ENCODE measurements at places on chromosomes 16 and 17.

DNA sequence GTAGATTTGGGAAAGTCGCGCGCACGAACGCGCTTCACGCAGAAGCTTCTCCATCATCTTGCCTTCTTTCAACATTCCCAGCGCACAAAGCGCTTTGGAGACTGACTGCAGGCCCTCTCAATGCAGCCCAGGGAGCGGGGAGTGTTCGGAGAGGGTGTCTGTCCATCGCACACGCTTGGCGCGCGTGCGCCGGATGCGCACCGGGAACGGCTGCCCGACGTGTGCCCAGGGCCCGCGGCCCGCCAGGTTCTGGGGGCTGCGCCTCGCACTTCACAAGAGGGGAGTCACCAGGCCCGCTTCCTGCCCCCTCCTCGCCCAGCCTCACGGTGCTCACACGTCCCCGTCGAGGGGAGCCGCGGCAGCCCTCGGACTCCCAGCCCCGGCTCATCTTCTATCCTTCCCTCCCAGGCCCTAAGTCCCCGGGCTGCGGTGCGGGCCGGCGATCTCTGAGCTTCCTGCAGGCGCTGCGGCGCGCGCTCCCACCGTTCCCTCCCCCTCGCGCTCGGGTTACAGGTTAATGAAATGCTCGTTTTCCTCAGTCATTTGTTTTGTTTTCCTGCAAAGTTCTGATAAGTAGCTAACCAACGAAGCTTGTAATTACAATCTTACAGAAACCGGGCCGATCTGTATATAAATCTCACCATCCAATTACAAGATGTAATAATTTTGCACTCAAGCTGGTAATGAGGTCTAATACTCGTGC lies 2.8 kb upstream of the IRX3 start:
- no peak for DNase-seq

DNA sequence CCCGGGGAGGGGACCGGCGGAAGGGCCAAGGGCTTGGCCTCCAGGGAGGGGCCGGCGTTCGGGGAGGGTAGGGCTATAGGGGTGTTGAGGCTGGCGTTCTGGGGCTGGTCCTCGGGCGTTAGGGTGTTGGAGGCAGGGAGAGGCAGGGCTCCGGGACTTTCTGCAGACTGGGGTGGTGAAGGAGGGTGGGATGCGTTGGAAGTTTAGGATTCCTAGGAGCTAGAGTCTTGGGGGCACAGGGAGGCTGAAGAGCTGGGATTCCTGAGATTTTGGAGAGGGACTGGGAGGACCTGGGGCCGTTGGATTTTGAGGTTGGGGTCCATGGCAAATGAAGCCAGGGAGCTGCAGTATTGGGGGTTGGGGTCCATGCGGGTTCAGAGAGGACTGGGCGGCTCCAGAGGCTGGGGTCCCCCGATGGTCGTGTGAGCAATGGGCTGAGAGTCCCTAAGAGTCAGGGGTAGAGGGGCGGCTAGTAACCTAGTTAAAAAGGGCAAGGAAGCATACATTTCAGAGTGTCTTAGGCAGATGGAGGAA lies 740 bp downstream of the NFATC2IP start:
- no peak for DNase-seq

DNA sequence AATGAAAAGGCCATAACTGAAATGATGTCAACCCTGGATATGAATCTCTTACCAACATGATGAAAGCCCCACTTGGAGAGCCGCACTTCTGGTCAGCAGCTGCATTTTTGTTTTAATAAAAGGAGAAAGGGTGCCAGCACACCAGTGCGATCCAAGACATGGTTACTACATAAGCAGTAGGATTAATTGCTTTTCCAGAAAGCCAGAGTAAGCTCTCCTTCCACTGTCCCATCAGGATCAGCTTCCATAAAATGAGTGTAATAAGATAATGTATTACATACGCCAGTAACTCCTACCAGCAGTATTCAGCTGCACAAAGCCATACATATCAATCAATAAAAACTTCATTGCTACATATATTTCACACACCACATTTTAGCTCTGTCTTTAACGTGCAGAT lies 26.3 kb upstream of the NACA2 start:
- no peak for DNase-seq

DNA sequence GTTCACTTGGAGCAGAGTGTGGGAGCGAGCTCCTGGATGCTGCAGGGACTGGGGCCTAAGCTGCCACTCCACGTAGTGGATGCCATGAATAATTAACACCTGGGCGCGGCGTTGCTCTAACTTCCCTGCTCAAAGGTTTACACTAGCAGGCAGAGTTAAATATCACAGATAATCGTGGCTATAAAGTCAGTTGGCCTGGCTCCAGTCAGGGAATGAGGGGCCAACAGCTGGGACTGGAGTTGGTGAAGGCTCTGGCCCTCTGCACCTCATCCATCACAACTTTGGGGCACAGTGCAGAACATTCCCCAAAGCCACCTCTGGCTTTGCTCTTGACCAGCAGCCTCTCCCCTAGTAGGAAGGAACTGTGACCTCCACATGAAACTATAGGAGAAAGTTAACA lies 10.9 kb downstream of the HOXB4 start:
- no peak for DNase-seq

GRCh38 chr16:23833960-23834685 lies 1.7 kb upstream of the PRKCB start:
- no peak for DNase-seq

GRCh38 chr16:1786242-1787055 lies 3.7 kb downstream of the NUBP2 start:
- DNase-seq: no peak

GRCh38 chr17:178292-179065 lies 3.0 kb downstream of the DOC2B start:
- DNase-seq: no peak

DNA sequence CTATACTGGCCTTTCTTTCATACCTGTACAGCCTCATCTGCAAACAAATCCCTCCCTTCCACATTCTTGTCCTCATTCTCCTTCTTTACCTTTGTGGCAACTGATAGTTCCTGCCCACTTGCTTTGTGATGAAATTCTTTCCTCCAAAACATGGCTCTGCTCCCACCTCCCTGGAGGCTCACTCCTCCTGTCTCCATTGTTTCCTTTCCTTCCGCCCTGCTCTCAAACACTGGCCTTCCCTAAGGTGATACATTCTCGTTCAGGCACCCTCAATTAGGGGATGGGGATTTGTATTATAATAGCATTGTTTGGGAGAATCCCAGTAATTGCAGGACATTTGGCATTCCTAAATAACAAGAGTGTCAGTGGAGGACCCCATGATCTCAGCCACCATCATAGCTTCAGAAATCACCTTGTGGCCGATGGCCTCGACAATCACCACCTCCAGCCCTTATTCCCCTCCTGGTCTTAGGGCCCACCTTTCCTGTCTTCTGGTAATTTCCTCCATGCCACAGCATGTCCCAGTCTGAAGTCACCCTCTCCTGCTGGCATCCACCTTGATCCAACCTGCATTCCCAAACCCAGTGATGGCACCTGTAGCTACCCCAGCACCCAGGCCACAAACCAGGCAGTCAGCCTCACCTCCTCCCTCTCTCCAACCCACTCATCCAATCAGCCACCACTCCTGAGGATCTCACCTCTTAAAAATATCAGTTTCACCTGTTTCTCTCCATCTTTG lies 7.9 kb downstream of the UNC119 start:
- DNase-seq: no peak

GRCh38 chr16:47732122-47732521 lies 271.0 kb downstream of the PHKB start:
- no peak for DNase-seq

GRCh38 chr17:17033466-17033865 lies 8.8 kb upstream of the MPRIP start:
- no peak for DNase-seq

DNA sequence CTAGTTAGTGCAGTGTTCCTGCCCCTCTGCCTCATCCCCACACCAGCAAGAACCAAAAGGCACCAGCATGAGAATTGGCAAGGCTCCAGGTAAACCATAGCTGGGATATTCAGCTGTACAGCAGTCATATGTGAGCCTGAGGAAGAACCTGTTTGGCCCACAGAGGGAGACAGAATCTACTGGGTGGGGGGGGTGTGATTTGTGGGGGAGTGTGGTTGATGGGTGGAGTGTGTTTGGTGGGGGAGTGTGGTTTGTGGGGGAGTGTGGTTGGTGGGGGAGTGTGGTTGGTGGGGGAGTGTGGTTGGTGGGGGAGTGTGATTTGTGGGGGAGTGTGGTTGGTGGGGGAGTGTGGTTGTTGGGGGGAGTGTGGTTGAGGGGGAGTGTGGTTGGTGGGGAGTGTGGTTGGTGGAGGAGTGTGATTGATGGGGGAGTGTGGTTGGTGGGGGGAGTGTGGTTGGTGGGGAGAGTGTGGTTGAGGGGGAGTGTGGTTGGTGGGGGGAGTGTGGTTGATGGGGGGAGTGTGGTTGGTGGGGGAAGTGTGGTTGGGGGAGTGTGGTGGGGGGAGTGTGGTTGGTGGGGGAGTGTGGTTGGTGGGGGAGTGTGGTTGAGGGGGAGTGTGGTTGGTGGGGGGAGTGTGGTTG lies 19.5 kb downstream of the MINK1 start:
- no peak for DNase-seq

DNA sequence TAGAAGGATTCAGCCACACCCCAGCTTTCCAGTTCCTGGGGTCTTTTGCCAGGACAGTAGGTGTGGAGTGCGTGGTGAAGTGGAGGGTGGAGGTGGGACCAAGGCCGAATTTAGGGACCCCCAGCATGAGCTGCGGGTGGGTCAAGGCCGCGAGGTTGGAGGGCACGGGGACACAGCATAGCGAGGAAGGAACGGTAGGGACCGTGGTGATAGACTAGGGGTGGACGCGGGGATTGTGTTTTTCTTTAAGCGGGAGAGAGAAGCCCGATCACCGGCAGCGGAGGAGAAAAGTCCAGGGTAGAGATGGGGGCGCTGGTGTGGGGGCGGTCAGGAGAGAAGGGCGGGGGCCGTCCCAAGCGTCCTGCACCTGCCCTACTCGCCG lies 261 bp upstream of the B4GALNT2 start:
- DNase-seq: no peak

- no peak for DNase-seq
These were observed 253.6 kb upstream of the XYLT1 start for GRCh38 chr16:17724242-17724898.

DNA sequence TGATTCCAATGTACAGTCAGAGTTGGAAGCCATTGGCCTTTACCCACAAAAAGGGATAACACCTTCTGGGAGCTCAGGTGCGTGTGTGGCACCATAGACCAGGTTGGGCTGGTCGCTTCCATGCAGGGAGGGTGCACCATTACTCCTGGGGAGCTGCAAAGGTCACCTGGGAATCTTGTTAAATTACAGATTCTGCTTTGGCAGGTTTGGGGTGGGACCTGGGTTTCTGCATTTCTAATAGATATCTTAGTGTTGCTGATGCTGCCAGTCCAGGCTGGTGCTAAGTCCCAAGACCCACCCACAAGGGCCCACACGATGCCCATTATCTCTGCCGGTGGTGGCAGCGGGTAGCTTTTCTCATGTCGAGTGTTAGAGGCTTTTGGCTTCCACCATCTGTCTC lies 148.3 kb upstream of the CACNG5 start:
- DNase-seq: no peak

DNA sequence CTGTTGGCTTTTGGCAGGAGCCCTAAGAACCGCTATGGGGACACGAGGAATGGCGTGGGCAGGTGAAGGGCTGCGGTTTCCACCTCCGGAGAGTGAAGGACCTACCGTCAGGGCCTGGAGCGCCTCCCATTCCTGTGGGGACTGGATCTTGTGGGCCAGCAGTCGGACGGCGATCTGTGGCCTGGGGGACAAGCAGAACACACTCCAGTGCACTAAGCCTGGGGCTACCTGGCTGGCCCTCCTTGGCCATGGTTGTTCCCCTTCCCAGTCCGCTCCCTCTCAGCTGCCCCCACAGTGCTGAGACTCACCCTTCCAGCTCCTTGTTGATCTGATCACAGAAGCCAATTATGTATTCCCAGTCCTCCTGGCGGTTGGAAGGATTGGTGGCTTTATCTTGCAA lies 15.0 kb downstream of the GGA3 start:
- no peak for DNase-seq

- DNase-seq: no peak
These were observed 1.3 kb downstream of the ZNF276 start for GRCh38 chr16:89722392-89723278.

DNA sequence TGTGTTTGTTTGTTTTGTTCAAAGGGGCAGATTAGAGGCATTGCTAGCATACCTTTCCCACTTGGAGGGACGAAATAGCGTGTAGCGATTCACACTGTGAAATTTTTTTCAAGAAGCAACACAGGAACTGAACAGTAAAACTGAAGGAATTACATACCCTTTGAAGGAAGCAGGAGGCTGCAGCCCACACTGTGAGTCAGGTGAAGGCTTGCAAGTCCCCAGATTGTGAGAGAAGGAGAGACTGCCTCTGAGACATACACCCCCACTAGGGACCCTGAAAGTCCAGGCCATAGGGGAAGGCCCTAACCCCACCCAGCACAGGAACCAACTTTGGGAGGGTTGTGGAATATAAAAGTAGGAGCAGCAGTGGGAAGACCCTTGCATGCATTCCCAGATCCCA lies 69.6 kb upstream of the HS3ST3A1 start:
- no peak for DNase-seq

DNA sequence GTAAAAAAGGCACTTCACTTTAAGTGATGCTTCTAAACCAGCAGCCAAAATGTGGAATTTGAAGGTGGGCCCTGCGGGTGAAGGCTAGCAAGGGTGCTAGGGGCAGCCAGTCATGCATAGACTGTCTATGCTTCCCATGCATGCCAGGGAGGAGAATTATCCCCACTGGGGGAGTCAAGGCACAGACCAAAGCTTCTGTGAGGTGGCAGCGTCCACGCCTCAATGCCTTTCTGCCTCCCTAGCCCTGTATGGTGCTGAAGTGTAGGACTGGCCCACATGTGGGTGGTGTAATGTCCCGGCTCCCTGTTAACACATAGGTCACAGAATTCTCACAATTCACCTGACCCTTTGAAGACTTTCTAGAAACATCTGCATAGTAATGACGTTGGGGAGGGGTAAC lies 1.9 kb downstream of the HS3ST2 start:
- DNase-seq: no peak

GRCh38 chr16:87123356-87124001 lies 193.7 kb downstream of the C16orf95 start:
- DNase-seq: no peak

- DNase-seq: no peak
These were observed 671.4 kb upstream of the SALL1 start for GRCh38 chr16:51822471-51822870.

DNA sequence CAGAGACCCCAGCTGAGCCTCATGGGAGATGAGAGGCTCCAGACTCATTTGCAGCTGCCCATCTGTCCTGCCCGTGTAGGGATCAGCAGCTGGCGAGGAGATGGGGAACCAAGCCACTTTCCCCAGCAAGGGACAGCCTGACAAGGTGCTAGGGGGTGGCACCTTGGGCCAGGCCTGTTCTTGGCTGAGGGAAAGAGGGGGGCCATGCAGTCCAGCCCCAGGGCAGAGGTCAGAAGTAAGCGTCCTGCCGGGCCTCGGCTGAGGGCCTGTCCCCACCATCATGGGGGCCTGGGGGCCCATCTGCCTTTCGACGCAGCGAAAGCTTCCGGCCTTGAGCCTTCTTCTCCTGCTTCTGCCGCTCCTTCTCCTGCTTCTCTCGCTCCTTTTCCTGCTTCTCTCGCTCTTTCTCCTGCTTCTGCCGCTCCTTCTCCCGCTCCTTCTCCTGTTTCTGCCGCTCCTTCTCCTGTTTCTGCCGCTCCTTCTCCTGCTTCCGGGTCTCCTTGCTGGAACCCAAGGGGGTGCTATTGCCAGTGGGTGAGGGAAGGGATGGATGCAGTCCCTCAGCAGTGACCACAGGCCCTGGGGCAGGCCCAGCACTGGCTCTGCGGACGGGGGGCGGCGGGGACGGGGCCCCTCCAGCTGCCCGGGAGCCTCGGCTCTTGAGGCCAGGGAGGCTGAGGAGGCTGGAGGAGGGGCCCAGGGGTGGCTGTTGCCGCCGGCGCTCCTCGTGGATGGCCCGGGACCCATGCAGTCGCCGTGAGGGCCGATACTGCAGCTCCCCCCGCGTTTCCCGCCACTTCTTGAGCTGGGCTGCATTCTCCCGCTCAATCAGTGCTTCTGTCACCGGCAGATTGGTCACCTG lies 2.8 kb upstream of the CD2BP2 start:
- DNase-seq: no peak

Measured in NCI-H187 treated with DMSO at 0.1 percent for 48 hours (cell line).